Pancreas (tissue), 10 donors: ENCODE measurements at places on chromosomes 4 and X.

DNA sequence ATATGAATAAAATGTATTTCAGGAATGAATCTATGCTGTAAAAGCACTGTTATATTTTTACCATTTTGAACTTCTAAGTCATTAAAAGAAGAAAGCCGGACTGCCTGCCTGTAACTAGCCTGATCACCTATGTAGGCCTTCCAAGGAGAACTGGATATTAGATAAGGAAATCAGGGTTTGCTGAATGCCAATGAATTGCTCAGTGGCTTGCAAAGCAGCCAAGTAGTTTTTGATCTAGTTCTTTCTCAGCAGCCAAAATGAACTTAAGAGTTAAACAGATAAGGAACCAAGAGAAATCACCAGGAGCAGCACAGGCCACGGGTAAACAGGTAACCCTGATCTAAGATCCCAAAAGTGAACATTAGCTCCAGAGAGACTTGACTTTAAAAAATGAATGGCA is 3.3 kb downstream of the ANXA5 start:
- no peak for DNase-seq

- no peak for DNase-seq
Observed at GRCh38 chr4:39700554-39700953, 2.6 kb downstream of the UBE2K start.

DNA sequence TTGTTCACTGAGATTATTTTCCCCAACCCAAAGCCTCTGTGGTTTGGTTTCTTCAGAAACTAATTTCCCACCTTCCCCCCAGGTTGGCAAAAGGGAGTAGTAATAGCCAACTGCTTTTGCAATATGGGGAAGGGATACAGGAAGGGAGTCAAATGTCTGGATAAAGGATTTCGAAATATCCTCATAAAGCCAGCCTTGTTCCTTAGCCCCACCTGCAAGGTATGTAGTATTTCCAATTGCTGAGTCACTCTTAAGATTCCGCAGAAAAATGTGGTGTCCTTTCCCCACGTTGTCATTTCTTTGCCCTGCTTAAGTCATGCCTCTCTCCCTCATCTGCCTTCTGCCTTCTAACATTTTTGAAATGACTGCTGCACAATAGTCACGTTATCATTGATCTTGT is 138.8 kb upstream of the DCAF8L1 start:
- no peak for DNase-seq

DNA sequence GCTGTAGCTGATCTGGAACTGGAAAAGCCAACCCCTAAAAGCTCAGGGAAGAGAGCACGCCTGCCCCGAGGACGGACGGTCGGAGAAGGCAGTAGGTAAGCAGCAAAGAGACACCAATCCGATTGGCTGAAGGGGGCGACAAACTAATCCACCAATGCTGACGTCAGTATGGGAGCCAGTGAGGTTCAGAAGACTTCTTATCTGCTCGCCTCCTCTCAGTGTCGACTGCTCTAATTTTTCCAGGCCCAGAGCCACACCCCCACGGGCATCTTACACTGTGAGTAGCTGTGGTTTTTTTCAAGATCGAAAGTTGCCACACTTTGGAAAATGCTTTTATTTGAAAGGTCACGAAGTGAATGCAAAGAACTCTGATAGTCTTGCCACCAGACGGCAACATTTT is at the start of gene DCAF8L1:
DCAF8L1 (minus strand) TSS at position 101 of the 400 bp plus-strand sequence. CDS start 115 bp downstream, outside the sequence.
- no peak for DNase-seq

GRCh38 chrX:153925739-153926551 is at the start of gene ARHGAP4:
TSS of gene ARHGAP4 (minus strand) at chrX:153926264. CDS start at chrX:153926202, 62 bp downstream.
- DNase-seq = no peak

- peak; percentile 71 for DNase-seq
Observed at GRCh38 chrX:65601530-65602220, 65.8 kb upstream of the MSN start.

DNA sequence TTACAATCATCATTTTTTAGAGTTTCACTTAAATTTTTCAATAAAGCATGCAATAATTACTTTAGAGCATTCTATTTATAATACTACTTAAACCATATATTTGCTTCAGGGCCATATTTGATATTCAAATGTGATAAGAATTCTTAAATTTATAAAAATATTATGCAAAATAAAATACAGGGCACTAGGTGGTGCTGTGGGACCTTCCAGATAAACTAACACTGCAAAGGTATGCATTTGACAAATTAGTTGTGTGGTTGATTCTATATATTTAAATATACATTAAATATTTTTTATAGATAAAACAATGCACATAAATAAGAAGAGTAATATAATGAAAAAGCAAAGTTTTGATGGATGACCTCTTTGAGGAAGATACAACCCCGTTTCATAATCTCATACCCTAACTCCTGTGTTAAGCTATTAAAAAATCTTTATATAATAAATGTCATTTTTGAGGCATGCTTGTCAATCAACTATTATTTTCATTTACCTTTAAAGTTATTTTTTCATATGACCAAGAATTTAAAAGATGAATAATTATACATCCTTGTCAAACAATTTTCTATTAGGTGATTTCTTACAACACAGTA is 128.4 kb downstream of the REELD1 start:
- no peak for DNase-seq

GRCh38 chr4:158155656-158156356 is 17.0 kb downstream of the GASK1B start:
- DNase-seq = no peak

DNA sequence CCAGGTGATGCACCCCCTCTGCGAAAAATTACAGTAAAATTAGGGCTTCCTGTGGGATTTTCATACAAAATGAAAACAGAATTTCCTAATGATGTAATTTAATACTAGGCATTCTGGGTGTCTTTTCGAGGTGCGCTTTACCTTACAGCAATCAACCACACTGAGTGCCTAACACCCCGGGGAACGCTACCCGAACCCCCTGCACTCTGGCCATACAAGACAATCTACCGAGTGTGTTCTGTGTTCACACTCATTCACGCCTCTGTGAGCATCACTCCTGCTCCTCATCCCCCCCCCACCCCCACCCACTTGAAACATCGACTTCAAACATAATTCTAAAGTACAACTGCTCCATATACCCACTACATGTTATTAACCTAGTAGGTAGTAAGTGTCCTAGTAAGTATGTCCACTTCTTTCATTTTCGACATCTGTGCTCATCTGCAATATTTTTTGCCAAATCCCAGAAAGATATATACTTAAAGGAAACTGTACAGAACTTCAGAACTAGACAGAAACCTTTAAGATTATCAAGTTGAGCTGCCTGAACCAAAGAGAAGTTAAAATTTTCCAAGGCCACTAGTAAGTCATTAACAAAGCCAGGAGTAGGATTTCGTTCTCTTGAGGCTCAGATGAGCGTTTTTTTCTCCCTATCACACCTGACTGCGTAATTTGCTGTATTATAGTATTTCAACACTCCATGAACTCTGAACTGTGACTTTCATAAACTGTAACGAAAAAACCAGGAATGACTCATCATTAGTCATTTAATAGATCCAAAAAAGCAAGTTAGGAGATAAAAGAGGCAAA is 80.0 kb downstream of the FAT1 start:
- DNase-seq = no peak

DNA sequence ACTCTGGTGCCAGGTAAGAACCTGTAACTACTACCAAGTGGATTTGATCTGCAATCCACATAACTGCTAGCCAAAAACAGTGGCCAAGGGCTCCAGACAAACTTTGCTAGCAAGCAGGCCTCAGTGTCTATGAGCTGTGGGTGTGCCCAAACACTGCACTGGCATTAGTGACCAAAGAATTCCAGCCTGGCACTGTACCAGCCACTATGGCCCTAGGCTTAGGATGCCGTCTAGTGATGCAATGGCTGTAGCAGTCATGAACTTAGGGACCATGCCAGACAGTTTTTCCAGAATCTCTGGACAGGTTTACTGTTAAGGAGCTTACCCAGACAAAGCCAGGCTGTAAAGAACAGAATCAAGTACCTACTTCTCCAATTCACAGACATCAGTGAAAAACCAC is 33.7 kb upstream of the PRR27 start:
- no peak for DNase-seq

- no peak for DNase-seq
Observed at GRCh38 chrX:145393702-145394235, 146.5 kb downstream of the SPANXN1 start.

DNA sequence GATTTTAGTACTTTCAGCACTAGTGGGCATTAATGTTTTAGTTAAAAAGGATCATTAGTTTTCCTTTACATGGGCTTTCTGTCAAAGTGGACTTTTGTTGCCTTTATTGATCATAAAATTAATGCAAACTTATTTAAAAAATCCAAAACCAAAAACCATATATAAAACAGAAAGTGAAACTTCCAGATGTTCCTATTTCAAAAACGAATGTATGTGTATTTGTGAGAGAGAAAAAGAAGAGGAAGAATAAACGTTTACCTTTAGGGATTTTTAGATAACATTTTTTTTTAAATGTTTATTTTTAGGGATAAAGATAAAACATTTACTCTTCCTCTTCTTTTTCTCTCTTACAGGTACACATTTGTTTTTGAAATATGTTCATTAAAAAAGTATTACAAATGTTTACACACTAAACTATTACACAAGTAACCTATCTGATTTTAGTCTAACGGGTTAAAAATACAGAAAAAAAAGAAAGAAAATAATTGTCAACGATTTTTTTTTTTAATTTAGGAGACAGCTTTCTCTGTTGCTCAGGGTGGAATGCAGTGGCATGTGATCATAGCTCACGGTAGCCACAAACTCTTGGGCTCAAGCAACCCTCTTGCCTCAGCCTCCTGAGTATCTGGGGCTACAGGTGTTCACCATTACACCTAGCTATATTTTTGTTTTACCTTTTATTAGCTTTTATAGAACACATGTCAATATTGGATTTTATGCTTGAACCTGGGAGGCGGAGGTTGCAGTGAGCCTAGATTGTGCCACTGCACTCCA is 16.8 kb upstream of the COX18 start:
- no peak for DNase-seq

GRCh38 chrX:121000589-121000988 is 15.0 kb upstream of the CT47A1 start:
- DNase-seq = no peak

DNA sequence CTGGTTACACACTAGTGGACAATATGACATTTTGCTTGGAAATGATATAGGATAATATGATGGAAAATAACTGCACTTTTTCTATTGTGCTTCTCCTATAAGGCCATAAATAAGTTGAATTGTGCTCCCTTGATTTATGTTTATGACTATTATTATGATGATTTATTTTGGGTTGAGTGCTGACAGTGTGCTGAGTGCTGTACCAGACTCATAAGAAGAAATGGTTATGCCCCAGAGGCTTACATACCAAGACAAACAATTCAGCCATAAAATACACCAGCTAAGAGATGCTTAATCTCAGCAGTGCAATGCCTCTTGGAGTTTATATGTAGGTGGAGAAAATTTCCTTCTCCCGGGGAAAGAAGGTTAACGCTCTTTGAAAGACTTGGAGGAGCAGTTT is 199.8 kb upstream of the NOCT start:
- DNase-seq = no peak

GRCh38 chr4:173449380-173449717 is 50.4 kb upstream of the SCRG1 start:
- no peak for DNase-seq

GRCh38 chr4:139892973-139893736 is 227.5 kb downstream of the MGST2 start:
- no peak for DNase-seq

- no peak for DNase-seq
Observed at GRCh38 chr4:19438233-19438632, 813.5 kb upstream of the SLIT2 start.

- DNase-seq = no peak
Observed at GRCh38 chr4:174475528-174475927, 46.8 kb downstream of the HPGD start.

DNA sequence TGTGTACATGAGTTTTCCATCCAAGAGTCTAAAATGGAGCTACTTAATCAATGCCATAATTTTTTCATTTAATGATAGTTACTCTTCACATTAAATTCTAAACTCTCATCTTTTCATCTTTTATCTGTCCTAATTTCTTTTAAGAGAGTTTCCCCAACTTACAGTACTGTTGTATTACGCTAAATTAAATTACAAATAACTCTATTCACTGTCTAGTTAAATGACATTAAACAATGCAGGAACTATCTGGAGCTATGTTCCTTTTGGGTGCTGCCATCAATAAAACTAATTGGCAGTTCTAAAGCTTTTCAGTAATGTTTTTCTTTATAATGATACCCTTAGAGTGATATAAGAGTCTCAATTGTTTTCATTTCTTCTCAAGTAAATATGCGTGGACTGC is 227.6 kb downstream of the ANKRD50 start:
- no peak for DNase-seq

- no peak for DNase-seq
Observed at GRCh38 chr4:35364321-35364870, 879.9 kb downstream of the ARAP2 start.

DNA sequence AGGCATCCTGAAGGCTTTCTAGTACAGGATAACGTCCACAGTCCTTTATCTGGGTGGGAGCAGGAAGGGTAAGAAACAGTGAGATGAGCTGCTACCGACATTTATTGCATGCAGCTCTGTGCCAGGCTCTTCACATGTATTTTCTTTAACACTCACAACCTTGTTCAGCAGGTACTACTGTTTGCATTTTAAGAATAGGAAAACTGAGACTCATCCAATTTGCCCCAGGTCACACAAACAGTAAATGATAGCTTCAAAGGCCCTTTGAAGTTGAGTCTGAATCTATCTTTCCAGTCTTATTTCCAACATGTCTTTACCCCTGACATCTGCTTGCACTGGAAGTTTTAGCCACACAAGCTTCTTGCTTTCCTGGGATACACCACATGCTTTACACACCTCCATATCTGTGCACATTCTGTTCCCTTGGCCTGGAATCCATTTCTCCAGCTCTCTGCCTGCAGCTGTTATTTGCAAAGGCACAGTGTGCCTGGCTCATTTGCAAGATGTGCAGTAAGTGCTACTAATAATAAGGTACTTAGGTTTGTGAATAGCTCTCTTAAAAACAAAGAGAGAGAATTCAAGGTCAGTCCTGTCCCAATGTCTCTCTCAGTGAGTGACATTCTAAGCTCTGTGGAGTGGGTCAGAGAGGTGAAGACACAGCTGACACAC is 61.2 kb downstream of the METTL14 start:
- DNase-seq = no peak

DNA sequence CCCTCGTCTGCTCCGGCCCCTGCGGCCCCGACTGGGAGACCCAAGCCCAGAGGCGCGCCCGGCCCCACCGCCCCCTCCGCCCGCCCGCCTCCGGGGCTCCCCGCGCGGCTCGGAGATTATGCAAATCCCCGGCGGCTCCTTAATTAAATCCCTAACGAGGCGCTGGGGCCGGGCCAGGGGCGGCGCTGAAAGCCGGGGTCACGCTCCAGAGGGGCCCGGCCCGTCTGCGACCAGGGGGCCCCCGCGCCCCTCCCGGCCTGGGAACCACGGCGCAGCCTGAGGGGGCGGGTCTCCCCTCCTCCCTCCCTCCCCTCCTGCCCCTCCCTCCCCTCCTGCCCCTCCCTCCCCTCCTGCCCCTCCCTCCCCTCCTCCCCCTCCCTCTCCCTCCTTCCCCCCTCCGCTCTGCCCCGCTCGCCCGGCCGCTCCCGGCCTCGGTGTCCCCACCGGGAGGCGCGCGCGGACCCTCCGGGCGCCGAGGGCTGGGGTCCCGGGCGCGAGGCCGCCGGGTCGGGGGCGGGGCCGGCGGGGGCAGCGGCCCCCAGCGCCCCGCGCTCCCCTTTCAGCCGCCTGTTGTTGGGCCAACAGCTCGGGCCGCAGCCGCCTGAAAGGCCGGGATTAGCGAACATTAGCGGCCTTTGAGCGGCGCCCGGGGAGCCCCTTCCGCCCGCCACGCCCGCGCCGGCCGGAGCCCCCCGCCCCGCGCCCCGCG is 25.9 kb upstream of the FGFR3 start:
- peak; percentile 45 for DNase-seq
